Islet precursor cell (in vitro differentiated cells): ENCODE measurements at places on chromosomes 12 and 14.

GRCh38 chr12:121630791-121631355, 4.5 kb downstream of the ORAI1 start:
- no peak for DNase-seq

- DNase-seq, result no peak
Measured at GRCh38 chr12:55746913-55747231, 4.0 kb downstream of the GDF11 start.

DNA sequence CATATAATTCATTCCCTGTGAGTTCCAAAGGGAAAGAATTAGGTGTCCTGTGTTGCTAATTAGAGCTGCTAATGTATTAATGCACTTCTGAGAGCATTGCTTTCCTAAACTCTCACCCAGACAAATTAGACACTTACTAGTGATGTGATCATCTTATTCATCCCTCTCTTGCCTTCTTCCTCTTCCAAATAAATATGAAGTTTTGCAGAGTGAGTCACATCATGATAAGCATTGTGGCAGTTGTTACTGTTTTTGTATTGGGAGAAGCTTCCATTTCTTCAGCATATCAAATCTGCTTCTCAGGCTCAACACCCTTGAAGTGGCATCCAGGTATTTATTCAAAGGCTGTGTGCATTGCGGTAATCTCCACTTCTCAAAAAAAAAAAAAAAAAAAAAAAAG, 37.3 kb upstream of the E2F7 start:
- no peak for DNase-seq

DNA sequence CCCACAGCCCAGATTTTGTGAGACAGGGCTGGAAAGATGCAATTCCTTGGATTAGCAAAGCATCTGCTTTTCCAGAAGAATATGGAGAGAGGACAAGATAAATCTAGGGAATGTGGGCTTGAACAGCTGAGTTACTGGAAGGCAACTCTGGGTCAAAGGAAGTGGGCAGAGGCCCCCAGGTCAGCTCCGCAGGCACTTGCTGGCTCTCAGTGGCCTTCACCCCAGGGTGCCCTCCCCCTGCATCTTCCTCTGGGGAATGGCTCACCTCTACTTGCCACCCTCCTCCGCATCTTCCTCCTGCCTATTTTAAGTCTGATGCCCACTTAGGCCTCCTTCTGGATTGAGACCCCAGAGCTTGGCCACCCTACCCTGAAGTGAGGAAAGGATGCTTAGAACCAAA, 10.5 kb upstream of the PNMA1 start:
- DNase-seq, result no peak

GRCh38 chr14:104563742-104564615, 15.6 kb upstream of the C14orf180 start:
- peak; percentile 91 for DNase-seq

DNA sequence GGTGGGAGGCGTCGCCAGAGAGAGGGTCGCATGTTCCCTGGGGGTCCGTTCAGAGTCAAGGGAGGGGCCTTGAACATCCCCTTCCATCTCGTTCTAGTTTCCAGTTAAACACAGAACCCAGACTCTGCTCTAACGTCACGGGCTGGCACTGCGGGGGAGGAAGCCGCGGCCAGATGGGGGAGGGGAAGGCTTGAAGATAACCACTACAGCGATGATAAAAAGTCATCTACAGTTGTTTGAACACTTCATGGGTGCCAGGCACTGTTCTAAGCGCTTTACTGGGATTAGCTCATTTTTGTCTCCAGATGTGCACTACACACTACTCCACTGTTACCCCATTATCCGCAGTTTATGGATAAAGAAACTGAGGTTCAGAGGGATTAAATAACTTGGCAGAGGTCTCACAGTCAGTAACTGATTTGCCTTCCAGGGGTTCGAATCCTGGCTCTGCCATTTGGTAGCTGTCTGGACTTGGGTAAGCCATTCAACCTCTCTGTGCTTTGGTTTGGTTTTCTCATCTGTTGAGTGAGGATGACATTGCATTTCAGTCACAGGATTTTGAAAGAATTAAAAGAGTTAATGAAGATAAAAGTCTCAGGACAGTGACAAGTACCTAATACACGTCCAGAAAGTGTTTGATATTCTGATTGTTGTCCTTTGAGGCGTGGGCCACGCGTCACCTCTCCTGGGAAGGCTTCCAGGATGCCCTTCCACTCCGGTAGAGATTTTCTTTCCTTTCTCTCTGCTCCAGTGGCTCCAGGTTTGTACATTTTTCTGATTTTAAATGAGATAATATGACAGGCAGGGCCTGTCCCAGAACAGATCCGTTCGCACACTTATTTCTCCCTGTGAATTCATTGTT, 798 bp upstream of the RASAL1 start:
- no peak for DNase-seq

DNA sequence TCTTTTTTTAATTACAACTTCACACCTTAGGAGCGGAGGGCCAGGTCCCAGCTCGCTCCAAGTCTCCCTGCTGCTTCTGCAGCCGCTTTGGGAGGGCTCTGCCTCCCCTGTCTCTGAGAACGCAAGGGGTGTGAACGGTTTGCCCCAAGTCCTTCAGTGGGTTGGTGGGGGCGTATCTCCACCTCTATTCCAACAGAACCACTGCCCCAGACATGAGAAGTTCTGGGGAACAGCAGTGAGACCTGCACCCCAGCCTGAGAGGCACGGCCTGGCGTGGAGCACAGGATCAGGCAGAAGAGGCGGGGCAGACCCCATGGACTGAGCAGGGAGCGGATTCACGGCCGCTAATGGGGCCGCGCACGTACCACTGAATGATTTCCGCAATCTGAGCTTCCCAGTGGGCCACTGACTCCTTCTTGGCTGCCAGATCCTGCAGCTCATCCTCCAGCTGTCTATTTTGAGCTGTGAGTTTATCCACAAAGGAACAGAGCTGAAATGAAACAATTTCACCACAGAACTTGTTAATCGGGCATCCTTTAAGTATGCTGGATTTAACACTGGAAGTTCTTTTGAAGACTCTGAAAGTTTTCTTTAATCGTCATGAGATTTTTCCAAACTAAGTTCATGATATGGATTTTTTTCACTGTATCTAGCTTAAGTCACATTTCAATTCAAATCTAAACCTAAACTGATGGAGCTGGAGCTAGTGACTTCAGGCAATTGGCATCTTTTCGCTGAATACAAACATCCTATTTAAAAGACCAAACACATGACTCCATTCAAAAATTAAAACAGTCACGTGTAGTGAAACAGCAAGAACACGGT, 44.4 kb downstream of the AMN start:
- no peak for DNase-seq

GRCh38 chr14:47874350-47874749, 198.9 kb upstream of the MDGA2 start:
- DNase-seq, result no peak

DNA sequence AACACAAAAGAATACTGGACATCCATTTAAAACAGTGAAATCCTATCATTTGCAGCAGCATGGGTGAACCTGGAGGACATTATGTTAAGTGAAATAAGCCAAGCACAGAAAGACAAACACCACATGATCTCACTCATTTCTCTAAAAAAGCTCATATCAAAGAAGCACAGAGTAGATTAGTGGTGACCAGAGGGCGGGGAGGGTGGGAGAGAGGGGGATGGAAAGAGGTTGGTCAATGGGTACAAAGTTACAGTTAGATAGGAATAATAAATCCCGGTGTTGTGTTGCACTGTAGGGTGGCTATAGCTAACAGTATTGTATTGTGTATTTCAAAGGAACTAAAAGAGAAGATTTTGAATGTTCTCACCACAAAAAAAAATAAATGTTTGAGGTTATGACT, 52.4 kb downstream of the DUSP6 start:
- DNase-seq, result no peak

GRCh38 chr12:24173067-24173466, 223.6 kb upstream of the SOX5 start:
- no peak for DNase-seq

GRCh38 chr14:67644428-67644827, 24.7 kb downstream of the ARG2 start:
- DNase-seq, result no peak

DNA sequence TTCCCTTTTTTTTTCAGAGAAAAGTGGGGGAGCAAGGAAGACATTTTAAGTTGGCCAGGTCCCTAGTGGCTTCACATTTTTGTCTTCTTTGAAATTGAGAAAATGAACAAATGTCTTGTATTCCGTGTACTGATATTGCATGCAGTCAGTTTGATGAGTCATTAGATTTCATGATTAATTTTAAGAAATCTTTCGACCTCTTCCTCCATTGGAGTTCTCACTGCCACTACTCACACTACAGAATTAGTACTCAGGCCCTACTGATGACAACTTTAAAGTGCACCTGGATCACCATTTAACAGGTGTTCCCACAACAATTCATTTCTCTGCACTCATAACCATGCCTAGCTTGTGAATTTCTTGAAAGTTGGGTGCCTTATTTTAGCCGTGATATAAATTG, 50.5 kb downstream of the SAMD4A start:
- no peak for DNase-seq

DNA sequence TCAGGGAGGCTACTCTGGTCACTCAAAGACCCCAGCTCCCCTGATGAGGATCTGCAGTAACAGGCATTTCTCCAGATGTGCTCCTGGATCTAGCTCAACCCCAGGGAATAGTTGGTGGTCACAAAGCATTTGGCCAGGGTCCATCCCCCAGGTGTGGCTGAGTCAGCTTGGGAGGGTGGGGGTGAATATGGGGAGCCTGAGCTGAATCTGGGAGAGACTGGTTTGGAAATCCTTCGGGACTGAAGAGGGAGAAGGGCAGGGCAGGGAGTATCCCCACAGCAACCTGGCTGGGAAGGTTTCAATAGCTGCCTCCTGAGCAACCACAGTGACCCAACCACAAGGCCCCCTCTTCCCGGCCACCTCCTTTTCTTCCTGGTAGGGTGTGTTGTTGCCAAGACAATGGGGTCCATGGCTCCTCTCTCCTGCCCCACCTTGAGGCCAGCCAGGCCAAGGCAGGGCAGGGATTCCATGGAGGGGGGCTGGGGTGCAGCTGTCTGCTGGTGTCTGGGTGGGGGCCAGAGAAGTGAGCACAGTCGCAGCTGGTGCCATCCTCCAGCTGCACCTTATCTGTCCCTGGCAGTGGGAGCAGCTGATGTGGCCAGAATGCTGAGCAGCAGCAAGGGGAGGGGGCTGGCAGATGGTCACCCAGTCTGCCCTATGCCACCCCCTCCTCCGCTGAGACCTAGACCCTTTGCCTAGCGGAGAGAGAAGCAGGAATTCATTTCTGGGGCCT, 5.5 kb downstream of the ASIC1 start:
- no peak for DNase-seq

GRCh38 chr12:107200394-107200793, 107.0 kb upstream of the CRY1 start:
- no peak for DNase-seq
